ENCODE measurements at places on chromosomes 7 and 10.

DNA sequence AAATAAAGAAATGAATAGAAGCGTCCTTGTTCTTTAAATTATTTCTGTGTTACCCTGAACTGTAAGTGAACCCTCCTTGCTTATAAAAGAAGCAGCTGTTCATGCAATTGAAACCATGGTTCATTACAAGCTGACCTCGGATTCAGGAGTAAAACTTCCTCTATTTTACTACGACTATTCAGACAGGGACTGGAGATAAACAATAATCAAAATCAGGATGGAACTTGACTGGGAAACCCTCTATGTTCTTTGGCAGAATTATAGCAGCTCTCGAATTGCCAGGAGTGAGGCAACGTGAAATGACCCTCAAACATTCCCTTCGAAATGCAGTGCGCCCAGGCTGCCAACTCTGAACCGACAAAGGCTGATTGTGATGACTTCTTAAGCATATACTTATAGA, 172.1 kb downstream of the CYP26A1 start:
- no peak for DNase-seq

DNA sequence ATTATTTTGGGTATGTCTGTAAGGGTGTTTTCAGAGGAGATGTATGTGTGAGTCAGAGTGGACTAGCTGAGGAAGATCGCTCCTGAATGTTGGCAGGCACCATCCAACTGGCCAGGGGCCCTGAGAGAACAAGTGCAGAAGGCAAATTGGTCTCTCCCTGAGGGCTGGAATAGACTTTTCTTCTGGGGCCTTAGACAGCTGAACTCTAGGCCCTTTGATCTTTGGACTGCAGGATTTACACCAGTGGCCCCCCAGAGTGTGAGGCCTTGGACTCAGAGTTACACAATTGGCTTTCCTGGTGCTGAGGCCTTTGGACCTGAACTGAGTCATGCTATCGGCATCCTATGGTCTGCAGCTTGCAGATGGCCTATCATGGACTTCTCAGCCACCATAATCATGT, 217.2 kb downstream of the REEP3 start:
- peak; percentile 39 for DNase-seq

DNA sequence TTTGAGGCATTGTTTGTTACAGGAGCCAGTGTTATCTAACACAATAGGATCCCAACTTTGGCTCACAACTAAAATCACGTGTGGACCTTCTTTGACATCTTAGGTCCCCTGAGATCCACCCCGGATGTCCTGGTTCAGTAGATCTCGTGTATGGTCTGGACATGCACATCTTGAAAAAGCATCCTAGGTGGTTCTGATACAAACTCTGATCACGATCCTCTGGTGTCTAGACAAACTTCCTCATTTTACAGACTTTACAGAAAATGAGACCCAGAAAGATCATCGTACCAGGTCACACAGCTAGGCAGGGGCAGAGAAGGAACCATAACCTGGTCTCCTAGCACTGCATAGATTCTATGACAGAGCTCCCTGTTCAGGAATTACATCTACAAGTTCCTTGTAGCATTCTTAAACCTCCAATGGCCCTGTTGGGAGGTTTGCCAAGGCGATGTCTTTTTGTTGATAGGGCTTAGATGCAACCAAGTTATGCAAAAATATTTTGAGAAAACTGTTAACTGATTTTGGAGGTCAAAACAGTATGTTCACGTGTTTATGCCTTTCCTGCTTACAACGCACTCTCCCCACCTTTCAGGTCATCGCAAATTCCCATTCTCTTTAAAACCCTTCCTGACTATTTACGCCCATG, 30.8 kb upstream of the CHST15 start:
- no peak for DNase-seq

GRCh38 chr7:12119620-12120303, 91.3 kb upstream of the TMEM106B start:
- no peak for DNase-seq

DNA sequence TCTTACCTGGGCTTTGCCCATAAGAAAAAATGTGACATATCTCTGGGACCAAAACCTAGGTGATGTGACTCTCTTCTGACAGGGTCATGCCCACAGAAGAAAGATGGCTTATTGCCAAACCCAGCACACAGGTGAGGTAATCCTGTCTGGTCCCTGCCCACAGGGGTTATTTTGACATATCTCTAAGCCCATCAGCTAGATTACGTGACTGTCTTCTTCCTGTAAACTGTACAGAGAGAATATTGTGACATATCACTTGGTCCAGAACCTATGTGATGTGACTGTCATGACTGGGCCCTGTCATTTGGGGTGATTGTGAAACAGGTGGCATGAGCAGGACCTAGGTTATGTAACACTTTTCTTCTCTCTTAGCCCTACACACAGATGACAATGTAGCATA, 48.8 kb upstream of the ZNF680 start:
- DNase-seq, result no peak

DNA sequence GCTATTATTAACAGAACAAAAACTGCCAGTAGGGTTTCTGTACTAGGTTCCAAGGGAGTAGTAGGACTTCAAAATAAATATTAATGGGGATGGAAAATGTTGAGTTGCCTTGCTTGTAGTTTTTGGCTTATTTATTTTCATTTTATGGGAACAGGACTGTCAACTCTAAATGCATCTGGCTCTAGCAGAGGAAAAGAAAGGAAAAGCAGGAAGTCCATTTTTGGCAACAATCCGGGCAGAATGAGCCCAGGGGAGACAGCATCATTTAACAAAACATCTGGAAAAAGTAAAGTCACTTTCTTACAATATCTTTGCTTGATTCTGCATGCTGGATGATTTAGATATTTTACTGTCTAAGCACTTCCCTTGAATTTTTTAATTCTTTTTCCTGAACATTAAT, 69.4 kb downstream of the NOC3L start:
- peak; percentile 38 for DNase-seq

- DNase-seq, result no peak
Measured at GRCh38 chr7:110621289-110621688, 469.6 kb upstream of the LRRN3 start.

DNA sequence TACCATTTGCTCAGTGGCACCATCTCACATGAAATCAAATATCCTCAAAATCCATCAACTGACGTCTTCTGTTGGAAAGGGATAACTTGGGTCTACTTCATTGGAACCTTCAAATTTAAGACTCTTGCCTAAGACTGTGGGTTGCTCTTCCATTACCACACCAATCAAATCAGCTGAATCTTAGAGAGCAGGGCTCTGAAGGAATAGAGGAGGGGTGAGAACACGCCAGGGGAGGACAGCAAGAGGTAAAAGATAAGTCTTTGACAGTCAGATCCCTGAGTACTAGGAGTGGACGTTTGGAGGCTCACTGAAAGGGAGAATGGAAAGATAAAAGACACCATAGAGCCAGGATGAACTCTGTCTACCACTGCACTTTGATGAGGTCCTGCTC, 107.5 kb downstream of the CCDC71L start:
- DNase-seq, result no peak

- no peak for DNase-seq
Measured at GRCh38 chr7:2710901-2711551, 23.0 kb downstream of the AMZ1 start.

DNA sequence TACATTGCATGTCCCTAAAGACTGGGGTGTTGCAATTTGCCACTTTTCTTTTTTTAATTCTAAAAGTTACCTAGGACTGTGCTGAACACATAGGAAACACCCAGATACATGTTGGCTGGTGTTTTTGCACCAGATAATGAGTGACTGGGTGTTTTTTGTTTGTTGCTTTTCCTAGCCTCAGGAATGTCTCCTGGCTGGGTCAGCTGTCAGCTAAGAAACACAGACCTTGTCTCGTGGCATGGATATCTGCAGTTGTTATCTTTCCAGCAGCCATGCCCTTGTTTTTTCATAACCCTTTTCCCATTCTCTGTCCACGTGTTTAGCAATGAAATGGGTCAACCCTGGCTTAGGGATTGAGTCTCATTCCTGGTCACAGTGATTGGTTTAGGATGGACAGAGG, 433.9 kb upstream of the ZMIZ1 start:
- DNase-seq, result no peak

GRCh38 chr7:64625114-64626082, 40.5 kb upstream of the ZNF107 start:
- no peak for DNase-seq

- DNase-seq, result no peak
Measured at GRCh38 chr10:89644691-89644966, 413 bp downstream of the PANK1 start.

DNA sequence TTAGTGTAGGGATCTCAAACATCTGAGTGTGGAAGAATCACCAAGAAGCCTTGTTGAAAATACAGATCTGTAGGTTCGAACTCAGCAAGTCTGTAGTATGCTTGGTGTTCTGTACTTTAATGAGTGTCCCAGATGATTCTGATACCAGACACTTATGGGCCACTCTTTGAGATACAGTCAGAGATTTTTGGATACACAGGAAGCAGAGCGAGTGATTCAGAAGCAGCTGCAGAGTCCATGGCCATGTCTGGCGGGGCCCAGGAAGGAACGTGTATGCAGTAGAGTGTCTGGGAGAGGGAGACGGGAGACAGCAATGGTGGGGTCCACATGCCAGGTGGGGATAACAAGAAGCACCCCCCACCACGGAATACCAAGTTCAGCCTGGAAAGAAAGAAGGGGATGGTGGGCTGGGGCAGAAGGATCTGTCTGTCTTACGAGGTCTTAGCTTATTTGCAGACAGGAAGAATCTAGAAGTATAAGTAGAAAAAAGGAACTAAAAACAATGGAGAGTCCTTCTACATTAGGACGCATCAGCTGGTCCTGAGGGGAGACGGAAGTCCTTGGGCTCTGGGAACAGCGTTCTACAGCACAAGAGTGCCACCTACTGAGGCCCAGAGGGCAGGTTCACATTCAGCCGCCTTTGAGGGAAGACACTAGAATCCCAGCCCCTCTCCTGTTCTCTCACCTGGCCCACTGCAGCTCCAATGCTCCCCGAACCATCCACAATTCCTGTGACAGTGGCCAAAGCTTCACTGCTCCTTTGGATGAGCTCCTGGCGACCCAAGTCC, 55.4 kb downstream of the SLC37A3 start:
- peak; percentile 4 for DNase-seq

DNA sequence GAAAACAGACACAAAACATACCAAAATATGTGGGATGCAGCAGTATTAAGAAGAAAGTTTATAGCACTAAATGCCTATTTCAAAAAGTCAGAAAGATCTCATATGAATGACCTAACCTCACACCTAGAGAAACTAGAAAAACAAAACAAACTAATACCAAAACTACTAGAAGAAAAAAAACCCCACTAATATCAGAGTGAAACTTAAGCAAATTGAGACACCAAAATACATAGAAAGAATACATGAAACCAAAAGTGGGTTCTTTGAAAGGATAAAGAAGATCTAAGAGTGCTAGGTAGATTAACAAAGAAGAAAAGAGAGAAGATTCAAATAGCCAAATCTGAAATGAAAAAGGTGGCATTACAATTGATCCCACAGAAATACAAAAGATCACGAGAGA, 494.1 kb downstream of the SH2D4B start:
- no peak for DNase-seq

GRCh38 chr10:127905001-127905847, 1.7 kb upstream of the PTPRE start:
- no peak for DNase-seq

DNA sequence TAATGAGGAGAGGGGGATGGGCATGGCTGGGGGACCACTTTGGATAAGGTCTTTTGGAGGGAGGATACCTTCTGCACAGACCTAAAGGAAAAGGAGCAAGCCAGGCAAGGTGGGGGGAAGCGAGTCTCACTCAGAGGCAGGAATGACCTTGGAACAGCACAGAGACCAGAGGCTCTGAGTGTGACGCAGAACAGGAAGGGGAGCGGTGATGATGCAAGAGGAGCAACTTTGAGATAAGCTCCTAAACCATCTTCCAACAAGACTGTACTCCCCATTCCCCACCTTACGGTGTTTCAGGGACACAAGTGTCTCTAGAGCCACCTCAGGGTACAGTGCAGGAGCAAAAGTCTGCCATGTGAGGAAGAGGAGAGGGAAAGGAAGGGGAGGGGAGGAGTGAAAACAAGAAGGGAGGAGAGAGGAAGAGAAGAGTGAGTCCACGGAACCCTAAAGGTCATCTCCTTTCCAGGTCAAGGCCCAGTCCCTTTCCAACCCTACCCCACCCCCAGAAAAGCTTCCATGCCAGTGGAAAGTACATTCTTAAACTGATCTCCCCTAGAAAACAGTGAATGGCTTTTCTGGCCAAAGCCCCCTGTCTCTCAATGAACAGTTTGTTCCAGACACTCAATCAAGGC, 54.1 kb downstream of the JAZF1 start:
- no peak for DNase-seq

DNA sequence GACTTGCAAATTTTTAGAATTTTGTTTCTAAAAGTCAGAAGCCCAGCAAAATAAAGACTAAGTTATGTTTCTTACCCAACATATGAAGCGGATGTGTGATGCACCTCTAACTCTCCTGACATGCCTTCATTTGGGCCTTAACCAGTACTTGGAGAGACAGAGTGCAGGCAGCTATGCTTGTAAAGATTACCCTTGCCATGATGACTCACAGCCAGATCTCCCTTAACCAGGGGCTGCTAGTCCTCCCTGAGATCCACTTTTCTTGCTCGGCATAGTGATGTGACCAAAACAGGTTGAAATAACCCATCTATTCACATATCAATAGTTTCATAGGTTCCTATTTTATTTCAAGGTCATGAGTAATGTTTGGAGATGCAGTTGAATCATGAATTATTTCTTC, 43.6 kb downstream of the PPP1R3A start:
- no peak for DNase-seq

- peak; percentile 3 for DNase-seq
Measured at GRCh38 chr7:20323595-20323994, 7.1 kb upstream of the ITGB8 start.

GRCh38 chr10:13830385-13830784, 243.6 kb downstream of the PRPF18 start:
- DNase-seq, result no peak

DNA sequence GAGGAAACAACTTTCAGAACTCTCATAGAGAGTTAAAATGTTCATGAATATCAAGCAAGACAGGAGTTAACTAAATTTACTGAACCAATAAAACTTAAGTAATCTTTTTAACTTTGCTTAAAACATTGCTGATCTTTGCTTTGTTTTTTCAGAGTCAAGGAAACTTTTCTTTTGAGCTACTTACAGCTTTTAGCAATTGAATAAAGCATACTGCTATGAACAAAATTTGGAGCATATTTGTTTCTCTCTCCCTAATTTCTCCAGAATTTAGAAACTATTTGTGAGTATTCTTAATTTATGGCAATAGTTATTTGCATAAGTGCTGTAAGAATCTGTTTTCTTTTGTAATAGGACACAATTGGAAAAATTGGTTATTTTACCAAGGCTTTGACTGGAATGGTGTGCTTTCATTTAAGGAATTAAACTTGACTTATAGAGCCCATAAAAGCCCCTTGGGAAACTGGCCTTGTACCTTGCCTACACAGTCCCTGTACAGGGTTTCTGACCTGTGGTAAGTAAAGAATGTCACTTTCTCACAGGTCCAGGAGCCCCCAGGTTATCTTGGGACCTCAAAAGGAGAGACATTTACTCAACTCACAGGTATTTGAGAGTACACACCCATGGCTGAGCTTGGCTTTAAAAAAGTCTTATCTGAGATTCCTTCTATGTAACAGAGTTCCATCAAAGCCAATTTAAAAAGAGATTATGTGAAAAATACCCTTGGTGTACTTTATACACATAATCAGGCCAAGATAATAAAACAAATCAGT, 23.3 kb upstream of the KIAA1549 start:
- no peak for DNase-seq

- no peak for DNase-seq
Measured at GRCh38 chr10:91367127-91367531, 43.0 kb upstream of the HECTD2 start.
